ENCODE measurements at places on chromosomes 7 and 10.

DNA sequence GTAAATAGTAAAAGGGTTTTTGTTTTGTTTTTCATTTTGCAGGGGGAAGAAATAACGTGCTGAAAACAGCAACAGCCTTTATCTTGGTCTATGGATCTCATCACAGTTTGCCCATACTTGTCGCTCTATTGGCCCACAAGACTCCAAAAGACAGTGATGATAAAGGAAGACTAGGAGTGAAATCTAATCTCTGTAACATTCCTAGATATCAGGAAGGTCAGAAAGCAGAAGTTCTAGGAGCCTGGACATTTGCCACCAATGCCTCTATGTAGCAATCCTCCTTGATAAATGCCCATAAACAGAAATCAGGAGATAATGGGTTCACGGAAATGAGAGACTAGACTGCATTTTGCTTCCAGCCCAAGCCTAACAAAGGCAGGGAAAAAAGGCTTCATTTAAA is 8.9 kb downstream of the CUBN start:
- no peaks in the 10 kb centered on the region for H3K36me3 ChIP-seq
- H3K4me1 ChIP-seq, result no peaks in the 10 kb centered on the region
- no peak overlapping the region for H3K4me3 ChIP-seq

GRCh38 chr7:113086431-113086888 is at the start of gene GPR85:
Gene GPR85, minus strand, starts transcription at chr7:113086827. Its CDS starts 2,106 bp downstream, at chr7:113084721.
- peaks cover 8% of the 10 kb centered on the region for H3K27me3 ChIP-seq
- peak; percentile 18 for DNase-seq
- no peak within 1 kb of the TSS for H3K27ac ChIP-seq
- H3K4me1 ChIP-seq, result no peaks in the 10 kb centered on the region
- H3K4me3 ChIP-seq, result no peak within 1 kb of the TSS

GRCh38 chr10:26430641-26431163 is 7.4 kb upstream of the APBB1IP start:
- H3K4me1 ChIP-seq, result no peaks in the 10 kb centered on the region
- H3K4me3 ChIP-seq, result no peak overlapping the region
- H3K27me3 ChIP-seq, result no peaks in the 10 kb centered on the region
- DNase-seq, result no peak

- H3K4me1 ChIP-seq, result peaks cover 6% of the 10 kb centered on the region
- no peak overlapping the region for H3K4me3 ChIP-seq
- no peaks in the 10 kb centered on the region for H3K36me3 ChIP-seq
- DNase-seq, result no peak
- H3K27ac ChIP-seq, result no peak overlapping the region
- no peaks in the 10 kb centered on the region for H3K27me3 ChIP-seq
These were observed 79.0 kb downstream of the ABI1 start for GRCh38 chr10:26781797-26782196.

GRCh38 chr7:149285603-149286002 is 23.6 kb downstream of the ZNF783 start:
- H3K27me3 ChIP-seq, result no peaks in the 10 kb centered on the region
- no peaks in the 10 kb centered on the region for H3K36me3 ChIP-seq
- H3K27ac ChIP-seq, result no peak overlapping the region
- peak; percentile 40 for DNase-seq
- no peak overlapping the region for H3K4me3 ChIP-seq
- H3K4me1 ChIP-seq, result no peaks in the 10 kb centered on the region

GRCh38 chr7:38169847-38170246 is 8.2 kb upstream of the STARD3NL start:
- no peak overlapping the region for H3K27ac ChIP-seq
- H3K4me3 ChIP-seq, result no peak overlapping the region
- no peaks in the 10 kb centered on the region for H3K36me3 ChIP-seq
- H3K27me3 ChIP-seq, result no peaks in the 10 kb centered on the region

DNA sequence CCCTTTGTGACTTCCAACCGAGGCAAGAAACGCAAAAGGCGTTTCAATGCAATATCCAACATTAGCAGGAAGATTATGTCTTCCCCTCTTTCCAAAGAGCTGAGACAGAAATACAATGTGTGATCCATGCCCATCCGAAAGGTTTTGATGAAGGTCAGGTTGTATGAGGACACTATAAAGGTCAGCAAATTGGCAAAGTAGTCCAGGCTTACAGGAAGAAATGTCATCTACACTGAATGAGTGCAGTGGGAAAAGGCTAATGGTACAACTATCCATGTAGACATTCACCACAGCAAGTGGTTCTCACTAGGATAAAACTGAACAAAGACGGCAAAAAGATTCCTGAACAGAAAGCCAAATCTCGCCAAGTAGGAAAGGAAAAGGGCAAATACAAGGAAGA is 27.8 kb upstream of the DNA2 start:
- no peak for DNase-seq
- no peaks in the 10 kb centered on the region for H3K4me1 ChIP-seq
- no peak overlapping the region for H3K4me3 ChIP-seq
- no peak overlapping the region for H3K27ac ChIP-seq
- no peaks in the 10 kb centered on the region for H3K36me3 ChIP-seq
- no peaks in the 10 kb centered on the region for H3K27me3 ChIP-seq

- DNase-seq, result no peak
- no peaks in the 10 kb centered on the region for H3K27me3 ChIP-seq
- peak overlapping the region; percentile 5 for H3K27ac ChIP-seq
These were observed 5.5 kb upstream of the LZTS2 start for GRCh38 chr10:100993986-100994708.

GRCh38 chr7:55552320-55553023 is 19.8 kb downstream of the VOPP1 start:
- H3K27ac ChIP-seq, result no peak overlapping the region
- peak; percentile 67 for DNase-seq
- no peak overlapping the region for H3K4me3 ChIP-seq
- peaks cover 25% of the 10 kb centered on the region for H3K4me1 ChIP-seq

DNA sequence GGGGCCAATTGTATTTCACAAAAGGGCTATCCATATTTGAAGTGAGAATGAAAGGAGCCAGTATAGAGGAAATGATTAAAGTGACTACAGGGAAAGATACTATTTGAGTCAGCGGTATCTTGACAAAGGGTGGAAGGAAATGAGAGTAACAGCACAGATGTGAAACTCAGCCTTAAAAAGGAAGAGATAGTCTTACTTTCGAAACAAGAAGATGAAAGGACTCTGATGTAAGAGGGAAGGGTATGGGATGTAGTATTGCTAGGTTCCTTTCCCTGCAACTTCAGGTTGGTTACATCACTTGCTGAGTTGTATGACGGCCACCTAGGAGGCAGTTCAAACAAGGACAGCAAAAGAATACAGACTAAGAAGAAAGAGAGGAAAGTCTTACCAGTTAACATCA is 13.7 kb downstream of the CISD1 start:
- H3K4me1 ChIP-seq, result no peaks in the 10 kb centered on the region
- no peak overlapping the region for H3K27ac ChIP-seq
- DNase-seq, result no peak
- no peaks in the 10 kb centered on the region for H3K36me3 ChIP-seq

DNA sequence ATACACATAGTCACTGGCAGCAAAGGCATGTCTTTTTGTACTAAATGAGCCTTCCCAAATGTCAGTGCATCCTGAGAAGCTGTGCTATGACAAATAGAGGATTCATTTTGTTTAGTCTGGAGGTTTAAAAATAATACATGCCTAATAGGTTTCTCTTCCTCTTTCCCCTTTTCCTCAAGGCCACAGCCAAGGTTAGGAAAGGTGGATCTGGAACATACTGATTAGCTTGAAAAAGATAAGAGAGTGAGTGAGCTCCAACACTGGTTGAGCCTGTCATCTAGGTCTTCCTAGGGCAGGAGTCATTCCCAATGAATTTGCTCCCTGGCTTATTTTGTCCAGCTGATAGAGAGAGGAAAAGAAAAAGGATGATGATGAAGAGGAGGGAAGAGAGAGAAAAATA is 14.4 kb upstream of the SP4 start:
- H3K27ac ChIP-seq, result no peak overlapping the region
- H3K27me3 ChIP-seq, result no peaks in the 10 kb centered on the region
- no peaks in the 10 kb centered on the region for H3K36me3 ChIP-seq
- no peak overlapping the region for H3K4me3 ChIP-seq

GRCh38 chr7:75650062-75650461 is 88.7 kb downstream of the HIP1 start:
- H3K27ac ChIP-seq, result no peak overlapping the region
- no peak overlapping the region for H3K4me3 ChIP-seq
- H3K4me1 ChIP-seq, result peaks cover 20% of the 10 kb centered on the region
- H3K36me3 ChIP-seq, result no peaks in the 10 kb centered on the region

DNA sequence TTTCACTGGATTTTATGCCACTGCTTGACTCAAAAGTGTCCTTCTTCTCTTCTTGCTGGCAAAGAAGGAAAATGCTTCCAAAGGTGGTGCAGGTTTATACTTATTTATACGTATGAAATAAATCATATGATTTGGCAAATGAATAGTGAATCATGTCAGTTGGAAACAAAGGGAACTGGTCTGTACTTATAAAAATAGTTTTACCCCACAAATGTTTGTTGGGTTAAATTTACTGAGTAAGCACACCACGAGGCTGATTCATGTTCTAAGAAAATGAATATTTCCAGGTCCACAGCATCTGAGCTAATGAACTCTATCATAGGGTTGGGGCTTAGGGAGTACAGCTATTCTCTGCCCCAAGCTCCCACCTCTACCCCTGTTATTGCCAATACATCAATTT is 232.2 kb downstream of the TRIL start:
- H3K27me3 ChIP-seq, result no peaks in the 10 kb centered on the region
- DNase-seq, result no peak
- peaks cover 6% of the 10 kb centered on the region for H3K4me1 ChIP-seq

- no peaks in the 10 kb centered on the region for H3K4me1 ChIP-seq
- DNase-seq, result no peak
- no peak overlapping the region for H3K4me3 ChIP-seq
- H3K27me3 ChIP-seq, result no peaks in the 10 kb centered on the region
These were observed 134.1 kb downstream of the SH2D4B start for GRCh38 chr10:80671847-80672246.

DNA sequence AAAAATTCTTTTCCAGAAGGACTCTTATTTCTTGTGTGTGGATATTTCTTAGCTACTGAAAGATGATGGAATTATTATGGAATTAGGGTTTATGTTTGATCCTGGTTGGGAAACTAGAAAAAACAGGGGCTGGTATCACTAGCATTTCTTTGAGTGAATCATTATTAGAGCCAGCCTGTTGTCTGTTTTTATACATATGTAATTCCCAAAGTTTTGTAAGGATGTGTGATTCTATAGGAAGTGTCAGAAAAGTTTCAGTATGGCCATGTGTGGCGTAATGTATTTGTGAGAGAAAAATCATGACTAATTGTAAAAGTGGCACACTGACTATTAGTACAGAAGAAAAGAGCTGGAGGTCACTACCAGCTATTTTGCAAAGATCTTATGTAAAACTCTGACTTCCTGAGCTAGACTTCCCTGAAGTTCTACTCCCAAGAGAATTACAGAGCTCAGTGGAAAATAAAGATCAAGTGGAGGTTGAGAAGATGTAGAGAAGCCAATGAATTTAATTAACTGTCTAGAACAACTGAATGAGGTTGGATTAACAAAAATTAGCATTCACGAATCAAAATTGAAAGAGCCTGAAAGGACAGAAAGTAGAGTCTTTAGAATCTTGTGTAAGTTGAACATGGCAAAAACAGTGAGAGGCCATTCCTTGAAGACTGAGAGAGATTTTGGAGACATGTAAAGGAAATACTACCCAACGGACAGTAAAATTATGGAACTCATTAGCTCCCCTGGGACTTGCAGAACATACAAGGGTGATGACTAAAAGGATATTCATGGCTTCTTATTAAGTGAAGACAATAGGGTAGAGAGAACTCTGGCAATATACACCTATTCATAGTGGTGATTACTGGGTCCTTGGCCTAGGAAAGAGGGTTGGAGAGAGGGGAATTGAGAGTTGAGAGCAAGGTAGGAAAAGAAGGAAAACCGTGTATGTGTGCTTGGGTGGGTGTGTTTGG is 12.5 kb downstream of the ZNF365 start:
- no peak overlapping the region for H3K27ac ChIP-seq
- no peak overlapping the region for H3K4me3 ChIP-seq
- no peaks in the 10 kb centered on the region for H3K36me3 ChIP-seq
- DNase-seq, result no peak
- H3K27me3 ChIP-seq, result no peaks in the 10 kb centered on the region
- no peaks in the 10 kb centered on the region for H3K4me1 ChIP-seq

- DNase-seq, result no peak
- no peaks in the 10 kb centered on the region for H3K36me3 ChIP-seq
- no peaks in the 10 kb centered on the region for H3K27me3 ChIP-seq
These were observed 21.9 kb downstream of the CHRM2 start for GRCh38 chr7:136890399-136890798.

- H3K27me3 ChIP-seq, result no peaks in the 10 kb centered on the region
- no peak for DNase-seq
- H3K4me3 ChIP-seq, result no peak overlapping the region
- H3K4me1 ChIP-seq, result no peaks in the 10 kb centered on the region
These were observed 238.7 kb upstream of the PRSS58 start for GRCh38 chr7:142496545-142496991.

- no peaks in the 10 kb centered on the region for H3K36me3 ChIP-seq
- DNase-seq, result no peak
- H3K27me3 ChIP-seq, result peaks cover 10% of the 10 kb centered on the region
- no peak overlapping the region for H3K4me3 ChIP-seq
These were observed 3.9 kb downstream of the ADAM12 start for GRCh38 chr10:126384269-126384873.

DNA sequence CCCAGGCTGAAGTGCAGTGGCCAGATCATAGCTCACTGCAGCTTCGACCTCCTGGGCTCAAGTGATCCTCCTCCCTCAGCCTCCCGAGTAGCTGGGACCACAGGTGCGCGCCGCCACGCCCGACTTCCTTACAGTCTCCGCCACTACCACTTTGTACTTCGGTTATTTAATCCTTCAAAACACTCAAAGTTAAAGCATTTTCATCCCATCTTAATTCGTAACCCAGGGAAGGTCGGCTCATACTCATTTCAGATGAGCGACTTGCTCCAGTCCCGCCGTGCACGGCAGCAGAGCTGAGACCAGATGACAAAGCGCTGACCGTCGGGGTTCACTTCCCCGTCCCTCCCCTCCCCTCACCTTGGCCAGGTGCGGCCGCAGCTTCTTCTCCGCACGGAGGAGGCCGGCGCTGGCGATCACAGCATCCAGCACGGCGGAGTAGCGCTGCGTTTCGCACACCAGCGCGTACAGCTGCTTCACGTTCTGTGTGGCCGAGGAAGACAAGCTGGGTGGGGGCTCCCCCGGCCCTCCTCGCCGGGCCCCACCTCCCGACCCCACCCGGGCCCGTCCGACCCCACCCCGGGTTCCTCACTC is 457 bp downstream of the NSUN5 start:
- no peaks in the 10 kb centered on the region for H3K27me3 ChIP-seq
- H3K4me3 ChIP-seq, result peak overlapping the region; percentile 70
- H3K27ac ChIP-seq, result peak overlapping the region; percentile 47
- H3K36me3 ChIP-seq, result no peaks in the 10 kb centered on the region
- no peak for DNase-seq

DNA sequence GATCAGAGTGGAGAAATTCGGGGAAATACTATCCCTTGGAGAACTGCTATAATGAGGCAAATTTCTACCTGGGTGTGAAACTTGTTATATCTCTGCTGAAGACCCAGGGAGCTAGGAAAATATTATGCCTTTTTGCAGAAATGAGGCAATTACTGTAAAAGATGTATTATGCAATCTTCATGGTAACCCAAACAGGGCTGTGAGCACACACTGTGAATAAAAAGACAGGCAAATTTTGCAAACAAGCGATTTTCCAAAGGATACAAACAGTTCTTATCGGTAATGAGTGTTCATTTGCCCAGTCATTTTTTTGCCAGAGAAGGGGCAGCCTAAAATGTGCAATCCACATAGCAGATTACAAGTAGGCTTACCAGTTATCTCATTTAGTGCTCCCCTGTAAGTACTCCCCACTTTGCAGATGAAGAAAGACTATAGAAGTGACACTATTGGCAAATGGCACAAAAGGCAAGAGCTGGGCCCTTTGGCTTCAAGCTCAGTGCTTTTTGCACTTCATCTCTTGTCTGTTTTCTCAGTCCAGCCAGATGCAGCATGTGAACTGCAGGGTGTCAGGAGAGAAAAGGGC is 205.8 kb downstream of the HECW1 start:
- no peaks in the 10 kb centered on the region for H3K27me3 ChIP-seq
- DNase-seq, result no peak
- H3K36me3 ChIP-seq, result no peaks in the 10 kb centered on the region
- H3K27ac ChIP-seq, result no peak overlapping the region

Data from adrenal gland (tissue), 19 donors.